ENCODE measurements at places on chromosomes 16 and 17.

- peak; percentile 15 for DNase-seq
These were observed 5.2 kb downstream of the USP7 start for GRCh38 chr16:8958344-8959167.

DNA sequence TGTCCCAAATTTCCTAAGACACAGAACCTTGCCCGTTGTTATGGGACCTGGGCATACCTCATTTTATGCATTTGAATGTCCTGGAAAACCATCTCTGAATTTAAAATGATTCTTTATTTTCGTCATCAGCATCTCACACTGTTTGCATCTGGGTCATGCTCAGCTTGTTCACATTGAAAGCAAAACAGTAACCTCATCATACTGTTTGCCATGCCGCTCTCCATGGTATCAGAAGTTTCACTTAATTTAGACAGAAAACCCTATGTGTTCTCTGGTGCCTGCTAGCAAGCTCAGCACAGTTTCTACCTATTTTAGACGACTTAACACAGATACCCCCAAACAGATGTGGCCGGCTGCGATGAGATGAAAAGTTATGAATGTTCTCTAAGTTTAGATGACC, 292.1 kb downstream of the SNX29 start:
- DNase-seq = no peak

GRCh38 chr17:67316781-67317180, 49.6 kb downstream of the PSMD12 start:
- DNase-seq = no peak

DNA sequence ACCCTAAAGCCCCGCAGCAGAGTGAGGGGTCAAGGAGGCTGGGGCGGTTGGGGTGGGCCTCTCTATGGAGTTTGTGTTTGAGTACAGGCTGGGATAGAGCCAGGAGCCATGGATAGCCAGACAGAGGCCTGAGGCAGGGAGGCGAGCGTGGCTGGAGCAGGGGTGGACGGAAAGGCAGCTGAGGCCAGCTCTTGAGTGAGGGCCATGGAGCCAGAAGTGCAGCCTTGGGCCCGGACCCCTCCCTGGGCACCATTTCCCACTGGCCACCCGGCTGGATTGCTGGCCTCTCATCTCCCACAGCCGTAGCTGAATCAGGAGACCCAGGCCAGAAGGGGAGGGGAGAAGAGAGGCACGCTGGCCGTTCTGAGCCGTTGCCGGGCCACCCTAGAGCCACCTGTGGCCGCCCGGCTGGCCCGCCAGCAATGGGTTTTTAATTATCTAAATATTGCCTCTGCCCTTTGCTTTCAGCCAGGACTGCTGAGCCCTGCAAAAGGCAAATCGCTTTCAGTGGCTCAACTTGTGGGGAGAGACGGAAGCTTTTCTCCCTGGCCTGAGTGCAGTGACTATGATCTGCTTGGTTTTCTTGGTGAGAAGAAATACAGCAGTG, 75.2 kb upstream of the GSE1 start:
- DNase-seq = no peak

- DNase-seq = peak; percentile 72
These were observed 123.0 kb upstream of the CACNG5 start for GRCh38 chr17:66711881-66712321.

DNA sequence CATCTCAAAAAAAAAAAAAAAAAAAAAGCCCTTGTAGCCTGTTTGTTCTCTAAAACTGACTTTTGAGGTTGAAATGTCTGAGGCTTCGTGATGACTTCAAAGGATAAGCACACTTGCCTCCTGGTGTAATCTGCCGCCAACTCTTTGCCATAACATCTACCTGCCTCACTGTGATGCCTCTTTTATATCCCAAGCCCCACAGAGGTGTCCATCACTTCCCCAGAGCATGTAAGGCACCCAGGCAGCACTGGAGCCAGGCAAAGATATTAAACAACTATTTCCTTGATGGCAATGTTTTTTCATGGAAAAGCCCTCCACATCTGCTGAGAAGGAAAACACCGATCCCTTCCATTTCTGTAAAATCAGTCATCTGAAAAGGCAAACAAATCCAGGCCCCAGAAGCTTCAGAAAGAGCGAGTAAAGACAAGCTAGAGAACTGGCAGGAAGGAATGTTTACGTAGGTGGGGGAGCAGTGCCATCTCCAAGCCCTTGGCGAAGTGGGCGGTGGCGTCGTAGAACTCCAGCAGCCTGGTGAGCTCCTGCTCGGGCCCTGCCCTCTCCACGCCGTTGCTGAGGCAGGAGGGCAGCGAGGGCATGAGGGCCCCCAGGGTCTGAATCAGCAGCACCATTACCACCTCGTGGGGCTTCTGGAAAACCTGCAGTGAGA, 28.6 kb downstream of the COG7 start:
- peak; percentile 53 for DNase-seq

- no peak for DNase-seq
These were observed 87.2 kb downstream of the LITAF start for GRCh38 chr16:11499295-11500089.

GRCh38 chr16:48949636-48950035, 332.0 kb downstream of the CBLN1 start:
- DNase-seq = no peak

GRCh38 chr16:31362476-31363405, 7.8 kb downstream of the ITGAX start:
- no peak for DNase-seq

- no peak for DNase-seq
These were observed 1.3 kb downstream of the CAVIN1 start for GRCh38 chr17:42421507-42422338.

- no peak for DNase-seq
These were observed 4.2 kb downstream of the BCL7C start for GRCh38 chr16:30889721-30890120.

GRCh38 chr16:14148569-14148968, 77.5 kb downstream of the MRTFB start:
- DNase-seq = peak; percentile 36

DNA sequence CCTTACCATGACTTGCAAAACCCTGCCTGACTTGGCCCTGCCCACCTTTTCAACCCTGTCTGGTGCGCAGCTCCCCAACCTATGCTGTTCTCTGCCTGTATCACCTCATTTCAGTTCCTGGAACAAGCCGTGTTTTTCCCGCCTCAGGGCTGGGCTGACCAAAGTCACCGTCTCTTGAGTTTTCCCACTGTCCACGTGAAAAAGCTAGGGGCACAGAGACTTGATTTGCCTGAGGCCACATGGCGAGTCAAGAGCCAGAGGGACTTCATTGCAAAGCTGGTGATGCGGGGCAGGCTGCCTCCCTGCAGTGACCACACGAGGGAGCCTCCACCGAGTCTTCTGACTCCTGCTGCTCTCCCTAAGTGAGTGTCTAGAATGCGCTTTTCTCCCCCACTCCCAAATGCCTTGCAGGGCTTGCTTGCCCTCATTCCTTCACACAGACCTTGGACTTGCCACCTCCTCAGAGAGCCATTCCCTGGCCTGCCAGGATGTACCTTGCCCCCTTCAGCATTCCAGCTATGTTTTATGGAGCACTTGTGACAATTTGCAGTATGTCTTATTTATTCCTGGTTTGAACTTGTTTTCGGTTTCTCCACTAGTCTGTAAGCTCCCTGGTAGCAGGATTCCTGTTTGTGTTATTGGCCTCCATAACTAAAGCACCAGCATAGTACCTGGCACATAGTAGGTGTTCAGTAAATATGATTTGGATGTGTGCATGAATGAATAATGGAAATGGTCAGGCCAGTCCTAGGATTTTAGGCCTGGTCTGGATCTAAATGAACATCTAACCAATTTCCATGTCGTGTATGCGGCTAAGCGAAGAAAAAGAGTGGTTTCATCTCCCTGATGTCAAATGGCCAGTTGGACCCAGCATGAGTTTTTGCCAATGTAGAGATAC, 252.3 kb downstream of the SNX29 start:
- peak; percentile 69 for DNase-seq

GRCh38 chr17:62791235-62791734, 16.8 kb downstream of the MARCHF10 start:
- DNase-seq = no peak

DNA sequence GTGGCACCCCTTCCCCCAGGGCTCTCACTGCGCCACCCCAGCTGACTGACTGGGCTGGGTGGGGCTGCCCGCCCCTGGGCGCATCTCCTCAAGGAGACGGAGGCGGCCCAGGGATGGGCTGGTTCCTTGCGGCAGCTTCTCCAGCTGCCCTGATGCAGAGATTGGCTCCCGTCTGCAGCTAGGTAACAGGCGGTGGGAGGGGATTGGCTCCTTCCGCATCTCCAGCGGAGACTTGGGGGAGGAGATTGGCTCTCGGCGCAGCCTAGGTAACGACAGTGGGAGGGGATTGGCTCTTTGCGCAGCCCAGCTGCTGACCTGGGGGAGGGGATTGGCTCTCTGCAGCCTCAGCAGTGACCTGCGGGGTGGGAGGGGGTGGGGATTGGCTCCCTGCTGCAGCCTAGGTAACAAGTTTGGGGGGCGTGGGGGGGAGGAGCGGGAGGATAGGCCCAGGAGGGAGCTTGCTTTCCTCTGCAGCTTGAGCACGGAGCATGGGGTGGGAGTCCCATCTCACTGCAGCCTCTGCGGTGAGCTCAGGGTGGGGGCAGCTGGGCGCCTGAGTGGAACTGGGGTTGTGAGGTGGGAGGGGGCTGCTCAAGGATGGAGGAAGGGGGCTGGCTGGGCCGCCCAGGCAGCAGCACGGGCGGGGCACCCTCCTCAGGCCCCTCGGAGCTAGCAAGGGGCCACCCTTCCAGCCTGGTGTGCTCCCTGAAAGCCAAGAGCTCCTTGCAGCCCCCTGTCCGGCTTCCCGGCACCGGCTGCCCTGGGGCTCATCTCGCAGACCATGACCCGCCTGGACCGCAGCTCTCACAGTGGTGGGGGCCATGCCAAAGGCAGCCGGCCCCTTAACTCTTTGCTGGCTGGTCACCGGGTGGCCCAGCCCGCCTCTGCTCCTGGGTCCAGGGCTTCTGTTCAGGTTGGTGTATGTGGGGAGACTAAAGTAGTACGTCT, 6.4 kb downstream of the NFE2L1 start:
- DNase-seq = peak; percentile 46

DNA sequence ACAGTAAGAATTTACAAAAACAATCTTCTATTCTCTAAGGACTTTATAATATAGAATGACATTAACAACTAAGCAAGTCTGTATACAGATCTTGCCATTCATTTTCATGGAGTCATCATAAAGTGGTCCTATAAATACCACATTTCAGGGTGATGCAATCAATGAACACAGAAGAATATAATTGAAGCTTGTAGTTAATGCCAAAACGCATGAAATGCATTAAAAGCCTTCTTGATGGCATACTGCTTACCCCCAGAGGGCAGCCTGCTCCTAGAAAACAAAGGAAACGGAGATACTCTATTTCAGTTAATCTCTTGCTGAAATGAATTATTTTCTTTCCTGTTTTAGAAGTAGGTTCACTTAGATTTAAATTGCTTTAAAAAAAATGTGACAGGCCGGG, 45.2 kb upstream of the STAC2 start:
- no peak for DNase-seq

DNA sequence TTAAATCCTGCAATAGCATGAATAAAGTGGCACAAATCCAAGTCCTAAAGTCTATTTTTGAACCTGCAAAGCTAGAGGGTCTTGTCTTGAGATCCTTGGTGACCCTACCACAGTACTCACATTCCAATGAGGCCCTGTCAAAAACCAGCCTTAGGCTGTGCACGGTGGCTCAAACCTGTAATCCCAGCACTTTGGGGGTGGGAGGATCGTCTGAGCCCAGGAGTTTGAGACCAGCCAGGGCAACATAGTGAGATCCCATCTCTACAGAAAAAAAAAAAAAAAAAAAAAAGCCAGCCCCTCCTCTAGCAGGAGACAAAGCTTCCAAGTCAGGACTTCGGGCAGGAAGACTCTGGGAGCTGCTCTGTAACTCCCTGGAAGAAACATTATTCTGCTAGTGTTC, 16.3 kb downstream of the CYTH1 start:
- no peak for DNase-seq

DNA sequence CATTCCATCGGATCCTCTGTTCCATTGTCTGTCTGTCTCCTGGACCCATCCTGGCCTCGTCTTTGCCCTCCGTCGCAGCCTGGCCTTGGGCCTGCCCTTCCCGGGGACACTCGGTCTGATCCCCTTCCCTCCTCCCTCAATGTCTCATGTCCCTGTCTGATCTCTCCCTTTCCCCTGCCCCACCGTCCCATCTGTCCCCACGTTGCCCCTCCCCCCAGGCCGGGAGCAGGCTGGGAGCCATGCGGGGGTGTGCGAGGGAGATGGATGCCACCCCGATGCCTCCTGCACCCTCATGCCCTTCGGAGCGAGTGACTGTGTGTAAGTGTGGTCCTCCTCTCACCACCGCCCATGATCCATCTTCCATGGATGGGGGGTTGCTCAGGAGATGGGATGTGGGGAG, 5.3 kb upstream of the ATP2A1 start:
- no peak for DNase-seq

- DNase-seq = no peak
These were observed 382 bp downstream of the PITPNA start for GRCh38 chr17:1562176-1562643.

DNA sequence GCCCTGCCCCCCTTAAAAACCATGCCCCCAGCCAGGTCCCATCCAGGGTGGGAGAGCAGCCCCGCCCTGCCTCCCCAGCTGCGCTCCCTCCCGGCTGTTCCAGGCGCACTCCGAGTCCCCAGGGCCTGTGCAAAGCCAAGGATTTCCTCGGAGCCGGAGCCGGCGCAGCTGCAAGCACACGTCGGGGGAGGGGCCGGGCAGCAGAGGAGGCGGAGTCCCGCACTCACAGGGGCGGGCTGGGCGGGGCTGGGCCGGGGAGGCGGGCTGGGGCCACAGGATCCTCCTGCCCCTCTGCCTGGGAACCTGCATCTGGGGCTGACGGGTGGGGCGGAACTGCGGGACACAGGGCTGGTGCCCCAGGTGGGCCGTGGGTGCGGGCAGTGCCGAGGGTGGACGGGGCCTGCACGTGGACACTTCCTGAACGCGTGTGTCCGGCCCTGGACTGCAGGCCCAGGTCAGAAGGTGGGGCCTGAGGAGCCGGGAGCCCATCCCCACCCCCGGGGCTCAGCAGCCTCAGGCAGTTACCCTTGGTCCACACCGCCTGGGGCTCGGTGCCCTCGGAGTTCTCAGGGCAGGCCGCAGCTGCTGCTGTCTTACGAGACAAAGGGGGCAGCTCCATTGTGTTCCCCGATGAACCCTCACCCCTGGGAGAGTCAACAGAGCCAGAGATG, 24.0 kb upstream of the SSTR5 start:
- DNase-seq = peak; percentile 50

GRCh38 chr16:68907781-68908181, 64.5 kb downstream of the TANGO6 start:
- no peak for DNase-seq

DNA sequence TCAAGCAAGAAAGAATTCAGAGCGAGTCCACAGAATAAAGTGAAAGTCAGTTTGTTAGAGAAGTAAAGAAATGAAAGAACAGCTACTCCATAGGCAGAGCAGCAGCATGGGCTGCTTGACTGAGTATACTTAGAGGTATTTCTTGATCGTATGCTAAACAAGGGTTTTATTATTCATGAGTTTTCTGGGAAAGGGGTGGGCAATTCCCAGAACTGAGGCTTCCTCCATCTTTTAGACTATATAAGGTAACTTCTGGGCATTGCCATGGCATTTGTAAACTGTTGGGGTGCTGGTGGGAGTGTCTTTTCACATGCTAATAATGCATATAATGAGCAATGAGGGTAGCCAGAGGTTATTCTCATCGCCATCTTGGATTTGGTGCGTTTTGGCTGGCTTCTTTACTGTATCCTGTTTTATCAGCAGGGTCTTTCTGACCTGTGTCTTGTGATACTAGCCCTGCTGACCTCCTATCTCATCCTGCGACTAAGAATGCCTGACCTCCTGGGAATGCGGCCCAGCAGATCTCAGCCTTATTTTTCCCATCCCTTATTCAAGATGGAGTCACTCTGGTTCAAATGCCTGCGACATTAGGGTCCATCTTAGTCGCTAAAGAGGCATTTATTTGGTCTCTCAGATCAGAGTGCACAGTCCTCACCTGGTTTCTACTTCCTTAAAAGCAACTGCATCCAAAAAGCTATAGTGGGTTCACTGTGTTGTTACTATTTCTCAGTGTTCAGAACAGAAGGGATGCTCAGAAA, 100.6 kb upstream of the CACNG5 start:
- no peak for DNase-seq

All from DMS153 (cell line).